ENCODE measurements at places on chromosomes 7 and 10.

DNA sequence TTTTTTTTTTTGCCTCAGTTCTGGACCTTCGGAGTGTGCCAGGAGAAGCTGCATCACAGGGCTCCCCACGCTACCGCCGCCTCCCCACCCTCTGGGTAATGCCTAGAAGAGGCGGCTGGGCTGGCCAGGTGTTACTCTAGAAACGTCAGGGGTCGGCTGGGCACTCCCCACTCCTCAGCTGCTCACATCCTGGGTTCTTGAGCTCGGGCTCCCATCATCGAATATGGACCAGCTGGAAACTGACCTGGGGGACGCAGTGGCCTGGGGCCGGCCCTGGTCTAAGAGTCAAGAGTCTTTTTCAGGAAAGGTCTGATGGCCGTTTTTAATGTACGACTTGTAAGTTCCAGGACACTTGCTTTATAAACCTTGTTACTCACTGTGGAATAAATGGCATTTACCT is 326.5 kb downstream of the WDR37 start:
- no peak for DNase-seq

DNA sequence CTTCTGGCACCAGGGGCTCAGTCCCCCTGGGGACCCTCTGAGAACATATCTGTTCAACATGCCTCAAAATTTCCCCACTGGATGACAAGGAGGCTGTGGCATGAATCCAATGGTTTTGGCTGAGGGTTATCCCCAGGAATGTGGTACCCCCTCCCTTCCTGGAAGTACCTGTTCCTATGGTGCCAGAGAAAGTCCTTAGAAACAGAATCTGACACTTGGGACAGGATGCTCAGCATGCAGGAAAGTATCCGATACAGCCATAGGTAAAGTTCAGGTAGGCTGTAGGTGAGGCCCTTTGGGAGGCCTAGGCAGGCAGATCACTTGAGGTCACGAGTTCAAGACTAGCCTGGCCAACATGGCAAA is 42.7 kb upstream of the A1CF start:
- DNase-seq = no peak

- no peak for DNase-seq
These were observed 191.3 kb downstream of the GATA3 start for GRCh38 chr10:8245814-8246142.

- DNase-seq = no peak
These were observed 10.6 kb upstream of the ENTPD7 start for GRCh38 chr10:99648717-99649116.

- DNase-seq = no peak
These were observed 81.2 kb downstream of the EGFR start for GRCh38 chr7:55099821-55100543.

- no peak for DNase-seq
These were observed at the start of gene SLC26A4 for GRCh38 chr7:107660381-107661080. SLC26A4 (plus strand) TSS chr7:107660828; CDS start chr7:107661642, 814 bp downstream.

- no peak for DNase-seq
These were observed 9.3 kb upstream of the MCU start for GRCh38 chr10:72682638-72683037.

GRCh38 chr10:102065561-102066398 is 631 bp downstream of the HPS6 start:
- no peak for DNase-seq

GRCh38 chr7:90858546-90858945 is 262.4 kb downstream of the CDK14 start:
- DNase-seq = no peak
